ENCODE measurements at places on chromosomes 13 and 19.

DNA sequence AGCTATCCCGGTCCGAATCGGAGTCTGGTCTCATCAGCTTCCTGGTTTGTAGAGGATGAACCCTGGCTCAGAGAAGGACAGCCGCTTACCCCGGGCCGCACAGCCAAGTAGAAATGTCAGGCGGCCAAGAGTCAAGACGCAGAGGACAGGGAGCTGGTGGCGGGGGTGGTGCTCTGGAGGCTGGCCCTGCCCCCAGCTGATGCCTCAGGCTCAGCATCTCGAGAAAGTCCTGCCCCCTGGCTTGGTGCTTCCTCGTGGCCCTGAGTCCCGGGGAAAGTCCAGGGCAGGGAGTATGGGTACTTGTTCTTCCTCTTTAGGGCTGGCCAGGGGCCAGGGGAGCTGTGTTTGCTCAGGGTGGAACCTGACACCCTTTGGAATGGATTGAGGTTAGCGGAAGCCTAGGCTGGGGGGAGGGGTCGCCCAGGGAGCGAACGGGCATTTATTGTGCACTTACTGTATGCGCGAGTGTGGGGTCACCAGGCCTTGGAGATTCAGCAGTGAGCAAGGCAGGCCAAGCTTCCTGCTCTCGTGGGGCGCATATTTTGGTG, 2.2 kb downstream of the TJP3 start:
- DNase-seq: no peak

GRCh38 chr19:10112037-10112761, 706 bp downstream of the P2RY11 start:
- DNase-seq: no peak

DNA sequence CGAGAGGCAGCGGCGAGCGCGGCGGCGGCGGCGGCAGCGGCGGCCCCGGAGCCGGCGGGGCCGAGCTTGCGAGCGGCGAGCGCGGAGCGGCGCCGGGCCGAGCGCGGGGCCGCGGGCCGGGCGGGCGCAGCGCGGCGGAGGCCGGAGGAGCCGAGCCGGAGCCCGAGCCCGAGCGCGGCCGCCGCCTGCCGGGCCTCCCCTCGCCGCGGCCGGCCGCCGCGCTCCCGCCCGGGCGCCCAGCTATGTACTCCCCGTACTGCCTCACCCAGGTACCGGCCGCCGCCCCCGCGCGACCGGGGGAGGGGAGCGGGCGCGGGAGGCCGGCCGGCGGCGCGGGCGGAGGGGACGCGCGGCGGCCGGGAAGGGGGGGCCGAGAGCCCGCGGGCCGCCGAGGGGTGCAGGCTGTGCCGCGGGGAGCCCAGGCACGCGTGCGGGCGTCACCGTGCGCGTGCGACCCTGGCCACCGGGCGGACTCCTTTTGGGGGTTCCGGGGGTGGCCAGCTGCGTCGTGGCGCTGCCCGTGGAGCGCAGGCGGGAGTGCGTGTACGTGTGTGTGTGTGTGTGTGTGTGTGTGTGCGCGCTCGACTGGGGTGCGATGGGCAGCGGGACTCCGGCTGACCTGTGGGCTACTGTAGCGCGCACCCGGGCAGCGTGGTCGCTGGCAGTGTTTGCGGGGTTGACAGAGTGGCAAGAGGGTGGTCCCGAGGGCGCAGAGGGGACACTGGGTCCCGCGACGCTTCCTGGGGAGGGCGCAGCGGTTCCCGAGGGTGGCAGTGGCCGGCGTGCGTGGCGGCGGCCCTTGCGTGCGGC, 526 bp downstream of the NFIX start:
- no peak for DNase-seq

- no peak for DNase-seq
These were observed 15.9 kb upstream of the RANBP3 start for GRCh38 chr19:5993648-5994358.

- DNase-seq: no peak
These were observed 102.9 kb downstream of the TEX26 start for GRCh38 chr13:31035185-31035965.

GRCh38 chr13:106143392-106143791, 392.1 kb downstream of the EFNB2 start:
- DNase-seq: no peak

GRCh38 chr13:32234914-32235313, 80.2 kb downstream of the ZAR1L start:
- DNase-seq: no peak

DNA sequence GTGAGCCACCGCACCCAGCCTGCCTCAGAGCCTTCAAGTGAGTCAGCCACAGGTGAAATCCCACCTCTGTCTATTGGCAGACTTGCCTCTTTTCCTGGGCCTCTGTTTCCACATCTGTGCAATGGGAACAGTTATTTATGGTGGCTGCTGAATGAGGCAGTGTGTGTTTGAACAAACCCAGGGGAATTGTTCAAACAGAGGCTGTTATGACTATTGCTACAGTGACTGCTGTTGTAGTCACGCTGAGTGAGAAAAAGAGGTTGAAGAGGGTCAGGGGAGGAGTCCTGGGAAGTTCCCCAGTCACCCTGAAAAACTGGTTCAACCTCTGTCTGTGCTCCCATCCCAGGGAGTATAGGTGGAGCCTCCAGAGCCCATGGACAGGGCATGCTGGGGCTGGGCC, at the start of gene CEACAM19:
Gene CEACAM19, plus strand, starts transcription at position 83 of the 400 bp plus-strand sequence. CDS start 450 bp downstream, outside the sequence.
- no peak for DNase-seq

- DNase-seq: no peak
These were observed 11.3 kb downstream of the GPR12 start for GRCh38 chr13:26749285-26749684.

GRCh38 chr19:57570707-57571106, 8.0 kb downstream of the ZNF416 start:
- no peak for DNase-seq

DNA sequence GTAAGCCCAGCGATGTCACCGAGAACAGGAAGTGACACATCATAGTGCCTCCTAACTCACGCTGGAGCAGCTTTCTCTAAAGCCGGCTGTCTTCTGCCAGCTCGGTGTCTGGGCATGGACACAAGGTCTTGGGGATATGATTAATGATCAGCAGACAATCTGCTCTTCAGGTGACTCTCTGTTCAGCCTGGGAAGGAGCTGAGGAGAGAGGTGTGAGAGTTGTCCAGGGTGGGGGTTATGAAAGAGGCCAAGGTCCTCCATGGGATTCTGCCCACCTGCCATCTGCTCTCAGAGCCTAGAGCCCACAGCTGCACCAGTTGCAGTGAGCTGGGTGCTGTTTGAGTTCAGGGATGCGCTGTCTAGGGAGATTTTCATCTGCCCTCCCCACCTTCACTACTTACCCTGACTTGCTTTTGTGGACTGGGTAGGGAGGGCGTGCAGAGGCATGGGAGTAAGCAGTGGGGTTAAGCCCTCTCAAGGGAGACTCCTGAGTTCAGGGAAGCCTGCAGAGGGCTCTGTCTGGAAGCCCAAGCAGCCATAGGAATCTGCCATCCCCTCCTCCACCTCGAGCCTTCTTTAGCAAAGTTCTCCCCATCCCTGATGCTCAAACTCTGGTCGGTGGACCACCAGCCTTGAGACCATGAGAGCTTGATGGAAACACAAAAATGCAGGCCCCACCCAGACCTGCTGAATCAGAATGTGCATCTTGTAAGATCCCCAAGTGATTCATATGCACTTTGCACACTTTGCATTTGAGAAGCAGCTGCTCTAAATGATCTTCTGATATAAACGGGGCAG, 539.7 kb downstream of the RFC3 start:
- DNase-seq: no peak

DNA sequence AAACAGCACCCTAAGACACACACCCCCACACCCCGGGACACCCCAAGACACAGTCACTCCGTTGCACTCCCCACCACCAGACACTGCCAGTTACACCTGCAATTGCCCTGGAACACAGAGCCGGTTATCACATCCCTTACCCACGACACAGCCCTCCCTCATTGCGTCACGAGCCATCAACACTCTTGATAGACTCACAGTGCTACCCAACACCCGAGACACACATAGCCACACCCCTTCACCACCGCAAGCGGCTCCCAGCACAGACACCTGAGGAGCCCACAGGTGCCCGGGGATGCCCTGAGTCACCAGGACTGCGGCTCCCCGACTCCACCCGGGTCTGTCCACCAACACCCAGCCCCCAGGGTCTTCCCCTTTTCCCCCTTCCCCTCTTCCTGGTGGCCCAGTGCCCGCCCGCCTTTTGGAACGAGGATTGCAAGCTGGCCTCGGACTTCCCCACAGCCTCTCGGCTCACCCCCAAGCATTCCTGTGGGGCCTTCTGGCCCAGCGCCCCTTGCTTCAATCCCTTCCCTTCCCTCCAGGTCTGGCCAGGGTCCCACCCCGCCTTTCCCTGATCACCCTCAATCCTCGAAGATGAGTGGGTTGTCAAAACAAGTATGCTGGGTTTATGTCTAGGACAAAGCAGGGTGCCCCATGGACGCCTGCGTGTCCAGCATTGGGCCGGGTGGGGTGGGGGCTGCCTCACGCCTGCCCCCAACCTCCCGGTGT, 1.7 kb upstream of the PTGER1 start:
- DNase-seq: no peak

DNA sequence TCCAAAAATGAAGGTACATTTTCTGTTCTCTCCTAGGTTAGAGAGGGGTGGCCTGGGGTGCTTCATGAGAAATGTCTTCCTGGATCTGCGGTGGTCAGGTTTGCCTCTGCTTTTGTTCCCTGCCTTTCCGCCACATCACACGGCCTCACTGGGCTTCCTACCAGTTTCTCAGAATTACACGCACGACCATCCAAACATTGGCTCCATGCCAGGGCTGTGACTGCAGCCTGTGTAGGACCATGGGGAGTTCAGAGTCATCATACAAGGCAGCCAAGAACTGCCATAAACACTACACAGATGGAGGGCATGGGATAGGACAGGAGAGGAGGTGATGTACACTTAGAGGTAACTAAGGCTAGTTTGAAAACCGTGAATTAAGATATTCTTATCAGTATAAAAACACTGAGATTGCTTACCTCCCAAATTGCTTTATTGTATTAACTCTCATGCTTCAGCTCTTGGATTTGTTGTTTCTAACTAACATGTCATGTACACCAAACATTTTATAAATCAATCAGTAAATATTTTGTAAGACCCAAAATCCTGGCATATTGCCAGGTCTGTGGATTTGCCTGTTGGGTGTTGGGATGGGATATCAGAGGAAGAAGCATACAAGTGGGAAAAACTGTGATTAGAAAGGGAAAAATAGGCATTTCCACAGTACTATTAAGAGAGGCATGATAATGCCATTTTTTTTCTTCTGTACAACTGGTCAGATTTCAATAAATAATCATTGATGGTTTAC, 45.2 kb downstream of the CDADC1 start:
- no peak for DNase-seq

DNA sequence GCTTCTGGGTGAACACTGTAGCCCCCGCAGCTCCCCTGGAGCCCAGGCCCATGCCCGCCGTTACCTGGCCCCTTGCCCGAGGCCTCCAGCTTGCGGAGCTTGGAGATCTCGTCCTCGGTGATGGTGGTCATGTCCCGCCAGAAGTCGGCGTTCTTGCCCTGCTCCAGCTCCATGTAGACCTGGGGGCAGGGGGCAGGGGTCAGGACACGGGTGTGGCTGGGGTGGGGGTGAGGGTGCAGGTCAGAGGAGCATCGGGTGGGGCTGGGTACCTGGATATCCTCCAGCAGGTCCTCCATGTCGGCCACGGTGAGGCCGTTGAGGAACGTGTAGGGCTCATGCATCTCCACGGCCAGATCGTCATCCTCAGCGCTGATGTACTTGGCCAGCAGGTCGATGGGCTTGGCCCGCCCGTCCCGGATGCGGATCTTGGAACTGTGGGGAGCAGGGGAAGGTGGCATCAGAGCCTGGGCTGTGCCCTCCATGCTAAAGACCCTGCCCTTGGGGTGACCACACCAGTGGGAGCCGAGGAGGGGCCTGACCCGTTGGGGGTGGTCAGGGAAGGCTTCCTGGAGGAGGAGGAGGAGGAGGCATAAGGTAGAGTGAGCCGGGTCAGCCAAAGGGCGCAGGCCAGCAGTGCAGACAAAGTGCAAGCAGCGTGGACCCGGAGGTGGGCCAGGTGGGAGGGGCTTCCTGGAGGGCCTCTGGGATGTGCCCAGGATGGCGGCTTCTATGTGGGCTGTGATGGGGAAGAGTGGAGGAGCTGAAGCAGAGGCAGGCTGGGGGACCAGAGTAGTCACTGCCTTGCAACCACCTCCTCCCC, 7.6 kb downstream of the CACTIN start:
- DNase-seq: no peak

GRCh38 chr19:49186108-49186507, 28.5 kb downstream of the TRPM4 start:
- no peak for DNase-seq
